NCI-H345 (cell line): ENCODE measurements at places on chromosomes 6 and 20.

- no peak for DNase-seq
Measured at GRCh38 chr6:41705311-41705995, 30.0 kb downstream of the TFEB start.

GRCh38 chr6:1111361-1111760, 200.5 kb upstream of the FOXQ1 start:
- DNase-seq: no peak

DNA sequence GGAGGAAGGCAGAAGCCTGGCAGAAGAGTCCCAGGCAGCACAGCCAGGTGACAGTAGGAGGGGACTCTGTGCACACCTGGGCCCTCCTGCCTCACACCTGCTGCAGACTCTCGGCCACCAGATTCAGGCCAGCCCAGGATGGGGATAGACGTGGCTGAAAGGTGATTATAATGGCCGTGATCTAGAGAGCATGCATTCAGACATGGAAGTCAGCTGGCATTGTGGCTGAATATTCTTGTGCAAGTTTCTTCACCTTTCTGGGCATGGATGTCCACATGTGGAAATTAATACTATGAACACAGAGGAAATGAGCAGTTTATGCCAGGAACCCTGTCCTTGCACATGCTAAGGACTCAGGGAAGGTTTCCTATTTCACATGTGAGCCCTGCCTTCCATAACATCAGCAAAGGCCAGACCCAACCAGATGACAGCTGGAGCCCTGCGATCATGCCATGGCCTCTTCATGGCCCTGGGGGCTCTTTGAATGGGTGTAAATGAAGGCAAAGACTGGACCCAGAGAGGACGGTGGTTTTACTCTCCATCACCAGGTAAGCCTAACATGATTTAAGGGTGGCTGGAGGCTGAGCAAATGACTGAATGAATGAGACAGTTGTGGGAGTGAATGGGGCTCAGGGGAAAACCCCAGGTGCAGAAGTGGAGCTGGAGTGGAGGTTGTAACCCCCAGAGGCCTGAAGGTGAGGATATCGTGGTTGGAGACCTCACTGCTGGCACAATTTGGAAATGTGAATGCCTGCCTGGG, 2.7 kb upstream of the RAET1L start:
- no peak for DNase-seq

GRCh38 chr6:149929422-149929821, 6.5 kb upstream of the RAET1G start:
- DNase-seq: no peak

GRCh38 chr20:19774135-19774933, 16.3 kb downstream of the RIN2 start:
- DNase-seq: no peak

- DNase-seq: no peak
Measured at GRCh38 chr6:151675746-151676459, 131.6 kb upstream of the ESR1 start.

DNA sequence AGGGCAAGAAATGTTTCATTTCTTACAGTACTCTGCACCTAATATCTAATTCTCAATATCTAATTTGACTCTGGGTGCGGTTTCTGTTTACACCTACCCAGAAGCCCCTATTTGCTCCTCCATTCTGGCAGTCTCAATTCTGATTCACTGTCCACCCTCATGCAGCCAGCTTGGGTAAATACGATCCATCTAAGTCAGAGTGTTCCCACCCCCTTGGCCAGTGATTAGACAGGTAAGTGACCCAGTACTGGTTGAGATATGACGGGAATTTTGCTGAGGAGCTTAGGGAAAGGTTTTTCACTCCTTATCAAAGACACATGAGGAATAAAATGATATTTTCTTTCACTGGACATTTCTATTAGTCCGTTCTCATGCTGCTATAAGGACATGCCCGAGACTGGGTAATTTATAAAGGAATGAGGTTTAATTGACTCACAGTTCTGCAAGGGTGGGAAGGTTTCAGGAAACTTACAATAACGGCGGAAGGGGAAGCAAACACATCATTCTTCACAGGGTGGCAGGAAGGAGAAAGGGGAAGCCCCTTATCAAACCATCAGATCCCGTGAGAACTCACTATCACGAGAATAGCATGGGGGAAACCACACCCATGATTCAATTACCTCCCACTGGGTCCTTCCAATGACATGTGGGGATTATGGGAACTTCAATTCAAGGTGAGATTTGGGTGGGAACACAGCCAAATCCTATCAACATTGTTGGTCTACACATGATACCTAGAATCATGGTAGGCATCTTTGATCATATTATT, 29.4 kb downstream of the GLO1 start:
- no peak for DNase-seq

DNA sequence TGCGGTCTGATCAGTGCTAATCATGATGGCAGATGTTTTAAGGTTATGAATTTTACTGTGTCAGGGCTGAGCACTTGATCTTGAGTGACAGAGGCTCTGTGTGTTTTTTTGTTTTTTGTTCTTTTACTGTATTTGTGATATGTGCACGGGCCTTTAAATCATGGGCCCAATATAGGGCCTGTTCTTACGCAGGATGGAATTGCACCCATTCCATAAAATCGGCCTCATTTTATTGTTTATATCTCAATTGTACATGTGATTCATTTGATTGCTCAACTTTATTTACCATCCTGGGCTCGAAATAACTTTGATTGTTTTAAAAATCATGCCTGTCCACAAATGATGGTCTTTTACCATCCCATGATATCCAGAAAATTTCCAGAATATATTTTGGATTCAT, 39.3 kb upstream of the MBOAT1 start:
- no peak for DNase-seq

DNA sequence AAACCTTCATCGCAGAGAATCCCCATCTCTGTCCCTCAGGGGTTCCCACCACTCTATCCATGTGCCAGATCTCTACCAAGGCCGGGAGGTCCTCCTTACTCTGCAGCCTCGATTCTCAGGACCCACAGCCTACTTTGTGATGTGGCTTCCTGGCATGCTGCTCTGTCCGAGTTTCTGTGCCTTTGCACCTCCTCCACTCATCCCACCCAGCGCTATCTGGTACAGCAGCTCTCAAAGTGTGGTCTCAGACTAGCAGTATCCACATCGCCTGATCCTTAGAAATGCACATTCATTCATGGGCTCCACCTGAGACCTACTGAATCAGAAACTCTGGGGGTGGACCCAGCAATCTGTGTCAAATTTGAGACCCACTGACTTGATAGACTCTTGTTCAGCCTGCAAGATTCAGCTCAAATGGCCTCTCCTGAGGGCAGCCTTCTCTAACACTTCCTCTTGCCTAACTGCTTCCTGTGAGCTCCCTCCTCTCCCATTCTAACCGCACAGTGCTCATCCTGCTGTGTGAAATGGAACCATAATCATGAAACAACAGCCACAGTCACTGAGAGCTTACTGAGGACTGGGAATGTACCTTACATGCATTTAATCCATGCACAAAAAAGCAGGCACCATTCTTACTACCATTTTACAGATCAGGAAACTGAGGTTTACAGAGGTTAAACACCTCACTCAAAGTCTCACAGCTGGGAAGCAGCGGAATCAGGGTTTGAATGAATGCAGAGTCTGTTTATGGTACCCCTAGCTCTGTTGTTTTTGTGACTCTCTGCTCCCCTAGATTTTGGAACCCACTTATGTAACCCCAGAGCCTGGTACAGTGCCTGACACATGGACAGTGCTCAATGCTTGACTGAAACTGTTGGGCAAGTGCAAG, 69.4 kb downstream of the JPH2 start:
- DNase-seq: no peak

DNA sequence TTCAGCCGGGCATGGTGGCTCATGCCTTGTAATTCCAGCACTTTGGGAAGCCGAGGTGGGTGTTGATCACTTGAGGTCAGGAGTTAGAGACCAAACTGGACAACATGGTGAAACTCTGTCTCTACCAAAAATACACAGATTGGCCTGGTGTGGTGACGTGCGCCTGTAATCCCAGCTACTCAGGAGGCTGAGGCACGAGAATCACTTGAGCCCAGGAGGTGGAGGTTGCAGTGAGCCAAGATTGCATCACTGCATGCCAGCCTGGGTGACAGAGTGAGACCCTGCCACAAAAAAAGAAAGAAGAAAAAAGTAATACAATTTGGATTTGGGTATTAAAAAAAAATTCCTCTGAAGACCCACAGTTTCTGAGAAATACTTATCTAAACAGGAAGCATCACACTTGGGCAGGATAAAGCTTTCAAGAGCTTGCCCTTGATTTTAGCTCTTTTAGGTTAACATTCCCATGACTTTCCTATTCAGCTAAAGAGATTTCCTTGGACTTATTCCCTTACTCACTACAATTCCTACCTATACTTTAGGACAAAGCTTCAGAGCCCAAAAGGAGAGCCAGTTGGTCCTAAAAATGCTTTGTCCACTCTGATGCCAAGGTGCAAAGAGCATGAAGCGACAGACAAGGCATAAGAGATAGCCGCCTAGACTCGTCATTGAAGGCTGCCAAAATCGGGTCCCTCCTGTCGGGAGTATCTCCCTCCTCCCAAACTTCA, 1.9 kb downstream of the ELOVL2 start:
- DNase-seq: no peak

- DNase-seq: no peak
Measured at GRCh38 chr20:35007891-35008290, 52.2 kb downstream of the MYH7B start.

DNA sequence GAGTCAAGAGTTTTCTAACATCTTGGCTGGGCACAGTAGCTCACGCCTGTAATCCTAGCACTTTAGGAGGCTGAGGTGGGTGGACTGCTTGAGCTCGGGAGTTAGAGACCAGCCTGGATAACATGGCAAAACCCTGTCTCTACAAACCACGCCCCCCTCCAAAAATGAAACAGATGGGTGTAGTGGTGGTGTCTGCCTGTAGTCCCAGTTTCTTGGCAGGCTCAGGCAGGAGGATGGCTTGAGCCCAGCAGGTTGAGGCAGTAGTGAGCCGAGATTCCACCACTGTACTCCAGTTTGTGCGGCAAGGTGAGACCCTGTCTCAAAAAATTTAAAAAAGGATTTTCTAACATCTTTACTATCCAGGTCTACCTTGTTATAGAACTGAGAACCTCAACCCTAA, 22.0 kb downstream of the FAM8A1 start:
- DNase-seq: no peak

DNA sequence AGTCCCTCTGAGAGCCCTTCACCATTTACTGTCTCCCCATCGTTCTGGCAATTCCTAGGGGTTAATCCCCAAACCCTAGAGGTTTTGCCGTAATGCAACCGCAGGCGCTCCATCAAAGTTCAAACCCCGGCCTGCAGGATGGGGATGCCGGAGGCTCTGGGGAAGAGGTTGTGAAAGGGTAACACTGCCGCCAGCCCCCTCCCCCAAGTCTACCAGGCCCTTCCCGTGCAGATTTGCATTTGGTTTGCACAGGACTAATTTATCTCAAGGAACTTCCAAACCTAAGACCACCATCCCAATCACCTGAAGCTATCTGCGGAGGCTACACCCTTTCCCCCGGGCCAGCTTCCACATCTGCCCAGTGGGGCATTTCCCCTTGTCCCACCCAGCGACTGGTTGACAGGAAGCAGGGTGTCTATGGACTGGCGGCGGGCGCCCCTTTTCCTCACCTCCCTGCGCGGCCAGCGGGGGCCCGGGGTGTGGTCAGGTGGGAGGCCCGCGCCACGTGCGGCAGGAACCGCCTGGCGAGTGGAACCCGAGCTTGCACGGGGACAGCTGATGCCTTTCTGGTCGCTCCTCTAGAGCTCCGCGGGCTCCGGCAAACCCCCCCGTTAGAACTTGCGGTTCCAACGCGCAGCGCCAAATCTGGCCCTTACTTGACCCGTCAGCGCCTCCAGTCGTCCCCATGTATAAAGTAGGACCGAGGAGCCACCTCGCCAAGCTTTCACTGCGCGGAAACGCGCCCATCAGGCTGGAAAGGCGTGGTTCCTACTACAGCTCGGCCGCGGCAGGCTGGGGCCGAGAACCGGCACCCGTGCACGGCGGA, 9.4 kb upstream of the SLC4A11 start:
- no peak for DNase-seq

GRCh38 chr6:89723046-89723445, 84.5 kb upstream of the LYRM2 start:
- no peak for DNase-seq

DNA sequence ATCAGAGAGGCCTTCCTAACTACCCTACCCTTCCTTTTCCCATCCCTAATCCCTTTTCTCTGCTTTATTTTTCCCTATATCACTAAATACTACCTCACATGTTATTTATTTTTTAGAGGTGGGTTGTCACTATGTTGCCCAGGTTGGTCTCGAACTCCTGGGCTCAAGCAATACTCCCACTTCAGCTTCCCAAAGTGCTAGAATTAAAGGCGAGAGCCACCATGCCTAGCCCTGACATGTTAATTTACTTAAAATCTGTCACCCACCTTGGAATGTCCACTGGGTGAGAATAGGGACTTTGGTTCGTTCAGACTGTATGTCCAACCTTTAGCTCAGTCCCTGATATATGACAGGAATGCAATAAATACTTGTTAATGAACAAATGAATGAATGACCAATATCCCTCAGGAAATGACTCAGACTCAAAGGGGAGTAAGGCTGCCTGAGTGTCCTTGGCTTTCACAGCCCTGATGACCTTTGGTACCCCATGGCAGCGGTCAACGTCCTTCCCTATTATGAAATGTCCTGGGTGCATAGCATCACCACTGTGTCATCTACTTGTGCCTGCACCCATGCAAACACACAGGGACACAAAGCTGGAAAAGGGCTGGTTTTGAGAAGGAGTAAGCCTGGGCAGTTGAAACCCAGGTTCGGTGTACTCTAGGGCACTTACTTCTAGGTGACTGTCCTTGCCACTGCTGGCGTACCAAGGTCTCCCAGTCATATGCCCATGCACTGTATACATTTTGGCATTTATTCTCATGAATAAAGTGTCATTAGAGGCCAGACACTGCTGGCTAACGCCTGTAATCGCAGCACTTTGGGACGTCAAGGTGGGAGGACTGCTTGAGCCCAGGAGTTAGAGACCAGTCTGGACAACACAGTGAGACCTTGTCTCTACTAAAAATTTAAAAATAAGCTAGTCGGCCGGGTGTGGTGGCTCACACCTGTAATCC, 26.5 kb downstream of the BCL2L1 start:
- DNase-seq: no peak

GRCh38 chr6:141401168-141401567, 731.6 kb upstream of the GJE1 start:
- no peak for DNase-seq

GRCh38 chr6:135941275-135942025, 89.9 kb downstream of the PDE7B start:
- no peak for DNase-seq
